BJ (cell line): ENCODE measurements at places on chromosomes 11 and 22.

DNA sequence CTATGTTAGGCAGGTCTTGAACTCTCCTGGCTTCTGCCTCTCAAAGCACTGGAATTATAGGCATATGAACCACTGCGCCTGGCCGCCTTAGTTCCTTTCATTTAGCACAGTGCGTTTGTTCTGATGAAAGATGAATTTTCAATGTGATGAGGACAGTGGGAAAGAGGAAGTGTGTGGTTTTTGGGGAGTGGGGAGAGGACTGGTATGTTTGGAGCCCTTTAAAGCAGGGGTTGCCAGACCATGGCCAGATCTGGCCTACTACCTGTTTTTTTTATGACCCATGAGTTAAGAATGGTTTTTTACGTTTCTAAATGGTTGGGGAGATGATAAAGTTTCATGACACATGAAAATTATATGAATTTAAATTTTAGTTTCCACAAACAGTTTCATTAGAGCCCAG lies 12.5 kb downstream of the ATXN10 start:
- no peak for DNase-seq

DNA sequence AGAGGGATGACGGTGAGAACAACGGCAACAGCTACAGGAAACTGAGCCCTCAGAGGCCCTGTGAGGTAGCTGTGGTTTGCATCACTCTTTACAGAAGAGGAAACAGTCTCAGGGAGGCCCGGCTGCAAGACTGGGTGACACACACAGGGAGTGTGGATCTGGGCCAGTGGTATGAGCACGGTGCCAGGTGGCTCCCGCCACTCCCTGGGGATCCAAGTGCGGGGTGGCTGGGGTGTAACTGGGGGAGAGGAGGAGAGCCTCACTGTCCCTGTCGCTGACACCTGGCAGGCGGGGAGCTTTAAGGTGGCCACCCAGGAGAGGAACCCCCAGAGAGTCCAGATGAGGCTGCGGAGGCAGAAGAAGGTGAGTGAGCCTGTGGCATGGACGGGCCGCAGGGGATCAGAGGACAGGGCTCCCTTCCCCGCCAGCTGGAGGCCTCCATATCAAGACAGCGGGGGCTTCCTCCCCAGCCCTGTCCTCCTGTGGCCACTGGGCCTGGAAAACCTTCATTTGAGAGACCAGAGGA lies 5.6 kb downstream of the RGL4 start:
- no peak for DNase-seq

GRCh38 chr11:6746086-6746618 lies 25.6 kb downstream of the OR2AG2 start:
- DNase-seq: no peak

- DNase-seq: no peak
These were observed 481.7 kb upstream of the CHORDC1 start for GRCh38 chr11:90704510-90704909.

GRCh38 chr11:64226507-64227051 lies 505 bp downstream of the NUDT22 start:
- no peak for DNase-seq

- DNase-seq: no peak
These were observed 244.0 kb downstream of the CASP12 start for GRCh38 chr11:104654181-104654813.

DNA sequence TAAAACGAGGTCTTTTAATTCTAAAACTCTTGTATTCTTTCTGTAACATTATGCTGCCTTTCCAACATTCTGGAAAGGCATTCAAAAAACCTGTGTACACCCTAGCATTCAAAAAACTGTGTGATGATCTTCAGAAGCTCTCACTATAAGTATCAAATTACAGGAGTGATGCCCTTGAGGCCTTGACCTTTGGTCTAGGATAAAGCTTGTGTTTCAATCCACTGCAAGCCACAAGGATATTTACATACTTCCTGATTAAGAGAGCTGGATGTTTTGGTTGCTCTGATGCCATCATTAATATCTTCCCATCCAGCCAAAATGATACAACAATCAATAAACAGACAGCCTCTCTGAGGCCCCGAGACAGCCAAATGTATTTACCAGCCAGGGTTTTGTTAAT lies 11.9 kb downstream of the CLPB start:
- no peak for DNase-seq

- no peak for DNase-seq
These were observed 299.3 kb downstream of the NXPE2 start for GRCh38 chr11:114977651-114978050.

GRCh38 chr11:75700940-75701339 lies 16.7 kb upstream of the MOGAT2 start:
- DNase-seq: no peak

DNA sequence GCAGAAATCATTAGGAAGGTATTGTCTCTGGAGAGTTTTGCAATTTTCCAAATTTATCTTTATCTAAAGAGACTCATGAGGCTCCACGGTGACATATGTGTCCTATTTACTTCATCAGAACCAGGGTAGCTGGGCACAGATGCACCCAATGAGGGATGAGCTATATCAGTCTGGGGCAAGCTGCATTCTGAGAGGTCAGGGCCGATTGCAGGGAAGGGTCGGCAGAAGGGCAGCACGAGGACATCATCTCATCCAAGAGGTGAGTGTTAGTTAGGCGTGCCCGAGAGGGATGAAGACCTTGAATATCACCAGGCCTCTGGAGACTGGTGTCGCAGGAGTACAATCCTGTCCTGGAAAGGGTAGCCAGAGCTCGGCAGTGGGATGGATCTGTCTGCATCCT lies 41.0 kb upstream of the SPON1 start:
- DNase-seq: no peak

DNA sequence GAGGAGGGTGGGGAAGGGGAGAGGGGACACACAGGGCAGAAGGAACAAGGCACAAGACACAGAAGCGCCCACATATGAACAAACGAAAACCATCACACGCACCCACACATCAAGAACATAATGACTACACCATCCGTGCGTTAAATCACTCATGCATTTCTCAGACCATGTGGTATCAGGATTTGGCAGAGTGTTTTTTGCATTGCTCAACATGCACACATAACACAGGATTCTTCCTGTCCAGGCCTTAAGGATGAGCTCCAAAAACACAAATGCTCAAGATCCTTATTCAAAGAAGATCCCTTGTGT lies 309.5 kb downstream of the CADM1 start:
- DNase-seq: no peak

DNA sequence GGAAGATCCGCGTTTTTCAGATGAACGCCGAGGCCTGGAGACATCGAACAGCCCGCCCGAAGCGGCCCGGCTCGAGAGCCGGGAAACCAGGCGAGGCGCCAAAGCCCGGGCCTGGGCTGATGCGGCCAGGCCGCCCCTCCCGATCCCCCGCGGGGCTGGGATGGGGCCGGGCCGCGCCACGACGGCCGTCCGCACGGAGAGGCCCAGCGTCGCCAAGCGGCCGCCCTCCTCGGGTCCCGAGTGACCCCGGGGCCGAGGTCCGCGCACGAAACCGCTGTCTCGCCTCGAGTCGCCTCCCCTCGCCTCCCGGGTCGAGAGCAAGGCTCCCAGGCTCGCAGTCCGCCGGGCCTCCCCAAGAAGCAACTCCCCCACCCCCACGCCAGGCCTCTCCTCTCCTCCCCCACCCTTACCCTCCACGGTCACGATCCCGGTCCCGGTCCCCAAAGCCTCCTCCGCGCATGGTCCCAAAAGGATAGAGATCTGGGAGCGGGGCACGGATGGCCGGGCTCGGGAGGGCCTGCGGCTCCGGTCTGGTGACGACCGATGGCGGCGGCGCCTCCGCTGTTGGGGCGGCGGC lies 482 bp downstream of the DDX17 start:
- DNase-seq: no peak
